Vein endothelial cell (primary cell): ENCODE measurements at places on chromosomes 2 and 18. TPM values are rescaled to one million over a fixed set of nuclear protein-coding genes. Genes with fewer than 3 reads are reported as not detected.

The PIKFYVE gene
- total RNA-seq = 33.3 and 39.1 TPM in 2 replicates

The ABCG8 gene
- total RNA-seq = not detected in 2 replicates

The EGR4 gene
- total RNA-seq = not detected in 2 replicates

The IL1RN gene
- not detected in 2 replicates for total RNA-seq

The GLI2 gene
- total RNA-seq = under 0.01 and 0.19 TPM in 2 replicates

The KLHL29 gene
- 7.2 and 8.2 TPM in 2 replicates for total RNA-seq

The D2HGDH gene
- total RNA-seq = 11.0 and 14.0 TPM in 2 replicates

The SERPINB13 gene
- not detected in 2 replicates for total RNA-seq

The CRYGC gene
- total RNA-seq = not detected in 2 replicates

The SLC23A3 gene
- total RNA-seq = 2.3 and 2.6 TPM in 2 replicates

The OBSL1 gene
- 18.5 and 22.5 TPM in 2 replicates for total RNA-seq

The PASK gene
- 3.3 and 5.3 TPM in 2 replicates for total RNA-seq

The GGCX gene
- 40.2 and 43.5 TPM in 2 replicates for total RNA-seq

The GPR45 gene
- total RNA-seq = not detected in 2 replicates

The APCDD1 gene
- total RNA-seq = 0.33 TPM in 1 of 2 replicates, not detected in the other

The AP1S3 gene
- 2.9 and 4.8 TPM in 2 replicates for total RNA-seq

The GALNT1 gene
- 239 and 261 TPM in 2 replicates for total RNA-seq

The UGT1A3 gene
- total RNA-seq = not detected in 2 replicates

The SERPINB8 gene
- 25.8 and 43.9 TPM in 2 replicates for total RNA-seq

The C2orf66 gene
- under 0.01 and 0.38 TPM in 2 replicates for total RNA-seq

The SPEG gene
- under 0.01 and 1.4 TPM in 2 replicates for total RNA-seq

The CROCC2 gene
- total RNA-seq = not detected in 2 replicates

The MAL gene
- not detected in 2 replicates for total RNA-seq

The IAH1 gene
- 26.1 and 38.9 TPM in 2 replicates for total RNA-seq

The DPP4 gene
- 10.3 and 16.0 TPM in 2 replicates for total RNA-seq

The TAF1B gene
- total RNA-seq = 22.9 and 31.4 TPM in 2 replicates

The KIAA2012 gene
- total RNA-seq = not detected in 2 replicates

The ABCB11 gene
- total RNA-seq = 0.57 and 0.98 TPM in 2 replicates
